ENCODE measurements at places on chromosomes 1 and 21.

DNA sequence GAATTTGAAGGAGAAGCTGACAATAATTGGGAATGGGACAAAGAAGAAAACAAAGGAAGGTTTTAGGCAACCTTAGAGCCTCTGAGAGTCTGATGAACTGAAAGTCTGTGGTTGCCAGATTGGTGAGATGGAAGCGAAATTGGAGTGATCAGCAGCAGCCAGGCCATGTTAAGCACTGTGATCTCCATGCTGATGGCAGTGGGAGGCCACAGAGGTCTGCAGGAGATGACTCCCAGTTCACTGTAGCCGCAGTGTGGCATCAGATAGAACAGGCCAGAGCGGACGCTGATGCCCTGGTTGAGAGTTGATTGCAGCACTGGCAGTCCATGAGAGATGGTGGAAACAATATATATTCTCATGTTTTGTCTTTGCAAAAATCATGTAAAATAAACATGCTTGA is 137.4 kb upstream of the L1TD1 start:
- no peak for DNase-seq

DNA sequence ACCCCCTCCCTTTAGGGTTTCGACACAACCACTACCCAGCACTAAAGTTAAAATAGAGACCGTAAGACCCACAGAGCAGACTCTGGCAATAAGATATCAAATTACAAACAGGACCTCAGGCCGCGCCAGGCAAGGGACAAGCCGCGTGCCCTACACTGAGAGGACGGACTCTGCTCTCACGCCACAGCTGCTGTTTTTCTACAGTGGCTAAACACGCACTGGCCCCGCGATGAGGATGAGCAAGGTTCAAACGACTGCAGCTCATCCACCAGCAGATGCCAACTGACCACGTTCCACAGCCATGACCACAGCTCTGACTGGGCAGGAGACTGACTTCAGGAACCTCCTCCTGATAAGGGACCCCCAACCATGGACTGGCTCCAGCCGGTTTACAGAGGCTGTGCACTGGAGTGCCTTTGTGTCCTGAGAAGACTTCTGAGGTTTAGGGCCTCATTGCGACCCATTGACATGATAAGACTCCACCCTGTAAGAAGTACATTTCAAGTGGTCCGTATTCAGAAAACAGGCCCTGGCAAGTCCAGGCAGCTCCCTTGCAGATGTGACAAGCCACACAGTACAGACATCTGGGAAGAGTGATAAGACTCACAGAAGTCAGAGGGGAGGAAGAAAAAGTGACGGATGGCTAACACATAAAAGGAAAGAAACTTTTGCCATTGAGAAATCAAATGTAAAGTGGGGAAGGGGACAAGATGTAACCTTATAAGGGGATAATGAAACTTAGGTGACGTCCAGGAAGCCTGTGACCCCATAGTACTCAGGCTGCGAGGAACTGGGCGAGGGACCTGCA is 1.5 kb upstream of the KRTAP10-6 start:
- DNase-seq, result no peak

- DNase-seq, result no peak
Observed at GRCh38 chr1:6016191-6016865, 24.1 kb upstream of the NPHP4 start.

DNA sequence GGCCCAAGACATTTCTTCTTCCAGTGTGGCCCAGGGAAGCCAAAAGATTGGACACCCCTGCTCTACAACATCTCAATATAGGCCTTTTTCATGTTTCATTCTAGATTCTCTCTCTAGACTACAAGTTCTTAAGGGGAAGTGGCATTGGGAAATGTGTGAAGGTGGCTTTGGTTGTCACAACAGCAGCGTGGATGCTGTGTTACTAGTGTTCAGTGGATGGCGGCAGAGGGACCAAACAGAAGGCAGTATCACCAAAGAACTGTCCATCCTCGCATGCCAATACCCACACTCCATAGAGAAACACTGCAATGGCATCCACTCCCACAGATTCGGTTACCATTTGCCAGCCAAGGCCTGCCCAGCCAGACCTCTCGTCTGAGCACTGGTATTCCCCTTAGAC is 24.3 kb upstream of the IFNAR2 start:
- DNase-seq, result no peak

- DNase-seq, result no peak
Observed at GRCh38 chr1:100440075-100440809, 87.9 kb downstream of the CDC14A start.

DNA sequence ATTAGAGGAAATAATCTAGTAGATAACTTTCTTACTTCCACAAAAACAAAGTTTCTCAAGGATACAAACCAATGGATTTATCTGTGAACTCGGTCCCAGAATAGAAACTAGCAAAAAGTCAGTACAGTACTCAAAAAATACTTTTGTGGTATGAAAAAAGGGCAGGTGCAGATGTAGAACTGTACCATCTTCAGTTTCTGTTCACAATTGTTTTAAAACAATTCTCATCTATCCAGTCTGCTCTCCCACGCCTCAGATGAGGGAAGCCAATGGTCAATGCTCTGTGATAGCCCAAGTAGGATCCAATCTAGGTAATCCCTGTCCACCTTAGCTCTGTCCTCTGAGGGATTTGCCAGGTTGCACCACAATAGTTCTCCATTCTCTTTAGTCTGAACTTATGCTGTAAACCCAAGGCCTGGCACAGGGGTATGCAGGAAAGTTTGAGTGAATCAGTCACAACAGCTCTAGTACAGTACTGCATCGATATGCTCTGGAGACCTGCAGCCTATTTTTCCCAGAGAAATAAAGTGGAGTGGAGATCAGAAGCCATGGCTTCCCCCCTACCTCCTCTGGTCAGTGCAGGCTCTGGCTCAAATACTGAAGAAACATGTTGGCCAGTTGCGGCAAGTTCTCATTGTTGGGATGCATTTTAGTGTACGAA is 1.4 kb downstream of the KTI12 start:
- no peak for DNase-seq

GRCh38 chr1:8015036-8015808 is 10.9 kb downstream of the ERRFI1 start:
- DNase-seq, result peak; percentile 24

GRCh38 chr21:32520875-32521735 is 64.2 kb downstream of the TCP10L start:
- peak; percentile 68 for DNase-seq

DNA sequence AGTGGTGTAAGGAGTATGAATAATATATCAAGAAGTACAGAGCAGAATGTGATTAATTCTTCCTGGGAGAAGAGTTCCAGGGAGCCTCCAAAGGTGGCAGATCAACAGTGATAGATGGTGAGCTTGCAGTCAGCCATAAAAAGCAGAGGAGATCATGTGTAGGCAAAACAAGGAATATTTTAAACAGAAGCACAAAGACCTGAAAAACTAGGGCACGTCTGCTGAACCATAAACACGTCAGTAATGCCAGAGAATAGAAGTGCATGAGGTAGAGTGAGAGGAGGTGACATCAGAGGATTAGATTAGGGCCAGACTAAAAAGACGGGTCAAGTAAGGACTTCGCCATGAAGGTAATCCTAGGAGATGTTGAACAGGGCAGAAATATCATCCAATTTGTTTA is 151.8 kb downstream of the EIF4G3 start:
- no peak for DNase-seq

DNA sequence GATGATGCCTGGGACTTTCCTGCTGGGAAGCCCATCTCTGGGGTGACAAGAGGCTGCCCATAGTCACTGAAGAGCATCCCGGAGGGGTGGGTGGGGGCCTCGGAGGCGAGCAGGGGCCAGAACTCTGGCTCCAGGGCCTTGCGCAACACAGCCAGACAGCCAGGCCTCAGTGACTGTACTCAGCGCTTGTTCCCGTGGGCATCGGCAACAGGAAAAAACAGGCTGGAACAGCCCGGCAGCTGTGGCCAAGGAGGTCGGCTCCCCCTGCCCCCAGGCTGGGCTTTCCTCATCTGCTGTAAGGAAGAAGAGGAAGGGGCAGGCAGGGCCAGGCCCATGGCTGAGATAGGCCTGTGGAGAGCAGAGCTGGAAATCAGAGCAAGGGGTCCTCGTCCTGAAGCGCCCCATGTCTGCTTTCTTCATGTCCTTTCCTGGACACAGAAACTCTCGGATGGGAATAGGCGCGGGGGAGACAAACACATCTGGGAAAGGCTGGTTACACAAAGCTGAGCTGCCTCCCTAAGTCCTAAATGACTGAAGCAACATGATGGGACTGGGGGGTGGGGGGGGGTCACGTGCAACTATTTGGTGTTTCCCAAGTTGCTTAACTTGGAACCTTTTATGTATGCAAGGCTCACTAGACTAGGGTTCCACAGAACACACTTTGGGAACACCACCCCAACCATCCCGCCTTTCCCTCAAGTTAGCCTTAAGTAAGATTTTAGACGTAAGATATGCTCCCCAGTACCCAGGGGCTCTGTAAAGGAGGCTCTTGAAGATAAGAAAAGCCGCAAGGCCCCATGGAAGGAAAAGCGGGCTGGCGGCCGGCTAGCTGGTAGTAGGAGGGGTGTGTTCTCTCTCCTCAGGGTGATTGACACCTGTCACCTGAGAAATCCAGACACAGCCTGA is 30.7 kb downstream of the HSPG2 start:
- no peak for DNase-seq

GRCh38 chr1:113255720-113256347 is 134.5 kb upstream of the MAGI3 start:
- DNase-seq, result no peak

- DNase-seq, result no peak
Observed at GRCh38 chr1:200294241-200294640, 115.6 kb downstream of the ZNF281 start.

DNA sequence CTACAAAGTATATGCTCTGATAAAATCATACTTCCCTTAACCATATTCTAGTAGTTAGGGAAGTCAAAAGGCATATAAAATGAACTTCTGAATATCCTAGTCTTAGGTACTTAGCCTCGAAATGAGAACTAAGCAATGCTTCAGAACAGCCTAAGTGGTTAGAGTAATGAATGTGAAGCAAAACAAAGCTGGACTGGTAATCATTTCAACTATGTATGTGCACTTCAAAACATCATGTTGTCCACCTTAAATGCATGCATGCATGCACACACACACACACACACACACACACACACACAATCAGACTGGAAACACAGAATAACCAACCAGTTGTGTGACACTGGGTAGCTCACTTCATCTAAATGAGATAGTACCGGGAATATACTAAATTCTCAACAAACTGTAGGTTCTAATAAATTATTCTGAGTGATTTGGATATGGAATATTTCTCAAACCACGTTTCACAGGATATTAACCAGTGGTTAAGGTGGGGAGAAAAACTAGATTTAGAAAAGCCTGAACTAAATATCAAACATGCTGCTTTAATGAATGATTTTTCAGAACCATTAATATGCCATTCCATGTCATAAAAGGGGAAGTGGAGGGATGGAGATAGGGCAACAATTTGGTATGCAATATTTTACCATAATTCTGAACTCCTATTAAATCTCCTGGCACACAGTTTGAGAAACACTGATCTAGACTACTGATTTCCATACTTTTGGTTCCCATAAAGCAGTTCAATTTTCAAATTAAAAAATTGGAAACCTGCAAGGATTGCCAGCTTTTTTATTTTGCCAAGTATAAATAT is 19.5 kb downstream of the RNF115 start:
- no peak for DNase-seq

GRCh38 chr1:183685112-183685713 is 32.1 kb upstream of the APOBEC4 start:
- no peak for DNase-seq

DNA sequence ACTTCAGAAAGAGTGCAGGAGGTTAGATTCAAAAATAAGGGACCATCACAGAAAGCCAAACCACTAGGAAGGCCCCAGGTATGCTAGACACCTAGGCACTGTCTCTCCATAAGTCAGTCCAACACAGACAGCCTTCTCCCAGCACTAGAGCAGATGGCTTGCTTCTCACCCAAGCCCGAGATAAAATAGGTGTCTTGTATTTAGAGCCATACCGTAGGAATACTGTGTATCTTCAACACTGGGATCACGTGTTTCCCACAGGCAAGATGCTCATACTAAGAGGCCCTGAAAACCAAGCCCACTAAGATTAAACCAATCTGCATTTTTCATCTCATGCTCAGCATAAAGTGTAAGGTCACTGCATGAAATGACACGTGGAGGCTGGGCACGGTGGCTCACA is 223.3 kb upstream of the KAZN start:
- DNase-seq, result no peak

DNA sequence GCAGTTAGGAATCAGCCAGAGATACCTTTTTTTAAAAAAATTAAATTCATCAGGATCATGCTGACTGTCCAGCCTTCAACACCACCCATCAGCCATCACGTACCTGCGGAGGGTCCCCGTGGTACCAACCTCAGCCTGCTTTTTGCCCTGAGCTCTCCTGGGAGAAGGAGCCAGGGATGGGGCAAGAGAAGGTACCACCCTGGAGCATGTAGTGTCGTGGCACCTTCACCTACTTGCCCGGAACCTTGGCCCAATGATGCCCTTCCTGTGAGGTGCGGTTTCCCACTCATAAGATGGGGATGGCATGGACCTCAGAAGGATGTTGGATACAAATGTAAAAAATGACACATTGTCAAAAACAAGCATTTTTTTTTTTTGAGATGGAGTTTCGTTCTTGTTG is 88.4 kb upstream of the C1orf174 start:
- no peak for DNase-seq

GRCh38 chr1:245086389-245086969 is 68.3 kb upstream of the KIF26B start:
- DNase-seq, result no peak

GRCh38 chr1:159469921-159470533 is 30.5 kb downstream of the OR10J1 start:
- DNase-seq, result no peak

DNA sequence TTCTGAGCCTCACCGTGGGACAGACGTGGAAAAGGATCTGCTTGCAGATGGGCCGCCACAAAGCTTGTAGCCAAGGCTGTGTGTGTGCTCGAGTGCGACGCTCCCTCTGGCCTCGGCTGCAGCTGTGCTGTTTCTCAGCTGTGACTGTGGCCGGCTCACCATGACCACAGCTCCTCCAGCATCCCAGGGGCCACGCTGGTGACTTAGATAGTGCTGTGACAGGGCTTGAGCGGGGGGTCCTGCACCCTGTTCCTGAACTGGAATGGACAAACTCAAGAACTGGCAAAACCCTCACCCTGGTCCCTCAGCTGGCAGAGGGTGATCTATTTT is 17.4 kb upstream of the ACTRT2 start:
- no peak for DNase-seq

- DNase-seq, result no peak
Observed at GRCh38 chr1:47840393-47841190, 156.6 kb downstream of the TRABD2B start.

GRCh38 chr1:2526824-2527555 is 594 bp upstream of the PANK4 start:
- DNase-seq, result peak; percentile 51

DNA sequence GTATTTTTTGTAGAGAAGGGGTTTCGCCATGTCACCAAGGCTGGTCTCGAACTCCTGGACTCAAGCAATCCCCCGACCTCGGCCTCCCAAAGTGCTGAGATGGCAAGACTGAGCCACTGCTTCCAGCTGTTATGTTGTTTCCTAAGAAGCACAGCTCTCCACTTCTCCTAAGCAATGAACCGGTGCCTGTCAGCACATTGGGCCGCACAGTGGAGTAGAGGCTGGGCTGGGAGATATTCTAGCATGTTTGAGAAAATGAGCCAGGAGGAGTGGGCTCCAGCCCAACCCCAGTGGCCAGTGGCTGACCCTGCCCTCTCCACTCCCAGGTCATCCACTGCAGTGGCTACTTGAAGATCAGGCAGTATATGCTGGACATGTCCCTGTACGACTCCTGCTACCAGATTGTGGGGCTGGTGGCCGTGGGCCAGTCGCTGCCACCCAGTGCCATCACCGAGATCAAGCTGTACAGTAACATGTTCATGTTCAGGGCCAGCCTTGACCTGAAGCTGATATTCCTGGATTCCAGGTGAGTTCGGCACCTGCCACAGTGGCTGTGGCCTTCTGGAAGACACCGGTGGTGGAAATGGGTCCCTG is 27.0 kb downstream of the SIM2 start:
- no peak for DNase-seq

All from NCI-H1105 (cell line).